ENCODE measurements at places on chromosomes 2 and 18.

DNA sequence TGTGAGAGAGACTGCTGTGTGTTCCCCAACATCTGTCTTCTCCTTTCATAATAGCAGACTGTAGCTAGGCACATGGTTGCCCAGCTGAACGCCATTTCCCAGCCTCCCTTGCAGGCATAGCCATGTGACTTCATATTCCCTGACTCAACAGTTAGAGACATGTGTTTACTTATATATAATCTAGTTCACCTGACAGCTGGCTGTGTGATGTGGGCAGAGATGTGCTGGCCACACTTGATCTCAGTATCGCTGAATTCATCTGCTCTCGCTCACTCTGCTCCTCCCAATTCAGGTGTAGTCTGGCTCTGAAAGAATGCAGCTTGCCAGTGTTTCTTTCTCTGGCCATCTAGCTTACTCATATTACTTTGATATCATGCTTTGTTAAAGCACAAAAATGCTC lies 52.3 kb upstream of the SEC11C start:
- DNase-seq, result no peak

DNA sequence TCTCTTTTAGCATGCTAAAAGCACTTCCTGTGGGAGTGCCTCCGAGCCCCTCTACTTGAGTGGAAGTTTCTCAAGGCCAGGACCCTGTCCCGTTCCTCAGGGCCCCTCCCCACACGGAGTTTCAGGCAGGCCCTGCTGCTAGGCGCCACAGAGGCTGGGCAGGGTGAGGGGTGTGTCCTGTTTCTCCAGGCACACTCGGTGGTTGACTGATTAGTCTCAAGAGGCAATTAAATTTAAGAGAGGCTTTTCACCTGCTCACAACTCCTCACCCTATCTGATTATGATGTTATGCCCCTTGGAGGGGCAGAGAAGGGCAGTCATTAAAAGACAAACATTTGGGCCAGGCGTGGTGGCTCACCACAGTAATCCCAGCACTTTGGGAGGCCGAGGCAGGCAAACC lies 160.8 kb upstream of the HAAO start:
- DNase-seq, result no peak

DNA sequence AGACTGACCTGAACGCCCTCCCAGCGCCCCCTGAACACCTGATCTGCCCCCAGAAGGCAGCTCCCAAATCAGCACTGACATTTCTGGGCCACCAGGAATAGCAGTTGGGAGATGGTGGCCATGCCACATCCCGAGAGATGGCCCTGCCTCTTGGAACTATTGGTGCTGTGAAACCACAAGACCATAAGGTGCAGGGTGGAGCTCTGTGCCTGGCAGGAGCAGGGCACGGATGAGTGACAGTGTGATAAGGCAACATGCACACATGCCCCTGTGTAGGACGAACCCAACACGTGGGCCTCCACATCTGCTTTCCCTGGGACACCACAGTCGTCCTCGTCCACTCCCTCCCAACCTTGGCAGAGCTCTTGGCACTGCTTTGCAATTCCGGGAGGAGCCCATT lies 26.9 kb downstream of the ANO7 start:
- no peak for DNase-seq

GRCh38 chr2:212328136-212328535 lies 210.5 kb downstream of the ERBB4 start:
- DNase-seq, result no peak

DNA sequence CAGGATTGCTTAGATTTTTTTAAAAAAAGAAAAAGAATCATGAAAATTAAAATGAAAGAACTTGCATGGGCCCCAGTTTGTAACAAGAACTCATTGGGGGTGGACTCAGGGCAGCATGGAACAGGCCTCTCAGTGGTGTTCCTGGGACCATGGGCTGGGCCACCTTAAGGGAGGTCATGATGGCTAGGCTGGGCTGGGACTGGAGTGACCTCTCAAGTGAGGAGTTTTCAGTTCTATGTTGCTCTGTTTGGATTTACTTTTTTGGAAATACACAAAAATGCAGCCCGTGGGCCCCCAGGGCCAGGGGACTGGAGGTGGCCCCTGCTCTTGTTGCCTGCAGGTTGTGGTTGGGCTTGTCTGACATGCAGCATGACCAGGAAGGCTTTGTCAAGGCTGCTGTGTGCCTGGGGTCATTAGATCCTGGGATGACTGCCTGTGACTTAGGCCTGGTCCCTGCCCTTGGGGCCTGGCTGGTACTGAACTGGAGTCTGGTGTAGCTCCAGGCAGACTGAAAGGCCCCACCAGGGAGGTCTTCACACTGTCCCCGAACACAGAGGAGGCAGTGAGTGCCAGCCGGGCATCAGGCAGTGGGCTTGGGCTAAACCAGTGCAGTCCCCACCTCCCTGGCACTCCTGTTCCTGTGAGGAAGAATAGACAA lies 115.6 kb downstream of the GLI2 start:
- DNase-seq, result no peak

DNA sequence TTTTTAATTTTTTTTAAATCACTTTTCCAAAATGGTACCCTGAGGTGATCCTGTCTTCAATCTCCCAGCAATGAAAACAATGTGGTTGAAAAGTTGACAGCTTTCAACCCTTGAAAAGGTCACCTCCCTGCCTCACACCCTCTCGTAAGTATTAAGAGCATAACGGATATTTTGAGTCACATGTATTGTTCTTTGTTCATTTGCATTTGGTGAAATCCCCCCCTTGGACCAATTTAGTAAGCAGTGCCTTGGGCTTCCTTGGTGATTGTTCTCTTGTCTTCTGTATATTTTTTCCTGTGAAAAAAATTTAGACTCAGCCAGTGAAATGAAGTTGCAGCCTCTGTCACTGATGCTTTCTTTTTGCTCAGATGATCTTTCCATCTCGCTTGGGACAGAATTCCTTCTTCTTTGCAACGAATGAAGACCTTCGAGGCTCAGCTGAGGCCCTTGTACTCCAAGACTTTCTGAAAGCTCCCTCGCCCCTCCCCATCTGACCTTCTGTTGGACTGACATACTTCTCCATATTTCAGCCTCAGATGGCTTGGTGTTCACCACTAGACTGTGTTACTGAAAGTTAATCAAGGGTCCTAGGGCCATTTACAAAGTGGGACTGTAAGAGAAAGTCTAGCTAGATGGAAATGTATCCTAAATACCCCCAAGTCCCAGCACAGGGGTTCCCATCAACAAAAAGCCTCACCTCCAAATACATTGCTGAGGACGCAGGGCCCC lies 158.4 kb downstream of the BCL2 start:
- DNase-seq, result no peak

GRCh38 chr2:44130441-44130840 lies 38.2 kb upstream of the PPM1B start:
- DNase-seq, result no peak

- no peak for DNase-seq
Observed at GRCh38 chr2:9263428-9263827, 56.8 kb downstream of the ASAP2 start.

DNA sequence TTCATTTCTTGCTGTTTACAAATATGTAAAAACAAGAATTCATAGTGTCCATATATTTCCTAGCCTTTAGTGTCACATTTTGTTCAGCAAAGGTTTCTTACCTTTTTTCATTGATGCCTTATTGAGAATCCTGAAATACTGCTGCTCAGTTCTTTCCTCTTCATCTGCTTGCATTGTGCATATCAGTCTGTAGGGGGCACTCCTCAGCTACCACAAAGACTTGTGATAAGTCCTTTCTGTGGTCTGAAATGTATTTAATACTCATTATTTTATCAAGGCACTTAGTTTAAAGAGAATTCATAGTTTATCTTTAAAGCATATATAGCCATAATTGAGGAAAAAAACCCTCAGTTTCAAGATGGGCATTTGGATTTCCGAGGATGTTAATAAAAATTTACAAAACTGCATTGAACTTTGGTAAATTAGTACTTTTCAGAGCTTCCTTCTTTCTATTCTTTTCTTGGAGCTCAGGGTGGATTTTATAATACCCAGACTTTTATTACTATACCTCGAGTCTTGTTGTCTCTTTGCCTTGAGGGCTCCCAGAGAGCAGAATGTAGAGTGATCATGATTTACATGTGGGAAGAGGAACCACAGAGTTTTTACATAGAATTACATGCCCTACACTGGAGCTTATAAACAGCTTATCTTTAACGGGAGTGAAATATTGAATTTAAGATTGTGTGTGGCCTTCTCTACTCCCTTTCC lies 570.1 kb downstream of the PLCL1 start:
- peak; percentile 18 for DNase-seq

DNA sequence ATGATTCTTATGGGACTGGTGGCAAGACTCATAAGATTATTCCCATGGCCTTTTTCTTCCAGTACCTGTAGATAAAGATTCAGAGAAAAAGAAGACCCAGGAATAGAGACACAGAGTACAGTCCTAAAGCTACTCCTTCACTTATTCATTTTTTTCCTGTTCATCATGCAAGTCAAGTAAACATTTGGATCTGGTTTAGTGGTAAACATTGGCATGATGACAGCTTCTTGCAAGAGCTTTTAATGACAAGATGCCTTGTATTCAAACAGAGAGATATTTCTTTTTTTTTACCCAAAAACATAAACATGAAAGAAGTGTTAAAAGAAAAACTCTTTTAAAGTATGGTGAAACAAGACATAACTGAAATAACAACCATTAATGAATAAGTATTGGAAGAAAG lies 20.2 kb downstream of the CXCR2 start:
- no peak for DNase-seq
